ENCODE measurements at places on chromosomes 1 and 21.

- no peaks in the 10 kb centered on the region for H3K27me3 ChIP-seq
- no peak for DNase-seq
- H3K36me3 ChIP-seq: no peaks in the 10 kb centered on the region
These were observed 110.7 kb upstream of the OLFM3 start for GRCh38 chr1:102107441-102107840.

- no peak overlapping the region for H3K4me3 ChIP-seq
- H3K27me3 ChIP-seq: no peaks in the 10 kb centered on the region
- no peak for DNase-seq
- no peak overlapping the region for H3K27ac ChIP-seq
- no peaks in the 10 kb centered on the region for H3K36me3 ChIP-seq
These were observed 52.8 kb downstream of the TENT5C start for GRCh38 chr1:117658676-117659075.

DNA sequence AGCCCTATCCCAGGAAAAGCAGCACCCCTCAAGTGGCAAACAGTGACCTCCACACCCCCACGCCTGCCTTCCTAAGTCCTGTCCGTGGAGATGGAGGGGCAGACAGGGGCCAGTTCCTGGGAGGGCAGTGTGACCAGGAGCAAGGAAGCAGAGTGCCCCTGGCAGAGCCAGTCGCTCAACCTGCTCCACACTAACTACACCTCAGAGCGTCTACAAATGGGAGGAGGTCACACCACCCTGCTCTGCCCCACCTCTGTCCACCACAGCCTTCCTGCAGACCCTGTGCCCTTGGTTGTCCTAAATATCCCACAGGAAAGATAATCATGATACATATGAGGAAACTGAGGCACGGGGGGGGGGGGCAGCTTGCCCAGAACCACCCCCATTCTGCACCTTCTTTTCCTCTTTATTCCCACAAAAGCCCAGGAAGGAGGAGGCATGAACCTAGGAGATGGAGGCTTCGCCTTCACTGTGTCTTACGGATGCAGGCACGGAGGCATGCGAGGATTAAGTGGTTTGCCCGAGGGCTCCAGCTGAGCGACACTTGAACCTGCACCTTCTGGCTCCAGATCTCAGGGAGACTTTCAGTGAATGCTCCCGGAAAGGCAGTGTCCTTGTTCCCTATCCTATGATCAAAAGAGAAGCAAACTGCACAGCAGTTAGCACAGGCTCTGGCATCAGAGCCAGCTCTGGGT, 42.7 kb upstream of the SELENON start:
- DNase-seq: no peak
- no peak overlapping the region for H3K4me3 ChIP-seq
- H3K27me3 ChIP-seq: no peaks in the 10 kb centered on the region
- no peaks in the 10 kb centered on the region for H3K36me3 ChIP-seq
- H3K4me1 ChIP-seq: no peaks in the 10 kb centered on the region

- no peaks in the 10 kb centered on the region for H3K36me3 ChIP-seq
- no peak overlapping the region for H3K27ac ChIP-seq
- no peak overlapping the region for H3K4me3 ChIP-seq
- H3K27me3 ChIP-seq: peaks cover 90% of the 10 kb centered on the region
These were observed 5.4 kb upstream of the SIM2 start for GRCh38 chr21:36693489-36694030.

- H3K27me3 ChIP-seq: no peaks in the 10 kb centered on the region
- H3K4me1 ChIP-seq: no peaks in the 10 kb centered on the region
- H3K27ac ChIP-seq: peak overlapping the region; percentile 79
- H3K36me3 ChIP-seq: no peaks in the 10 kb centered on the region
- H3K4me3 ChIP-seq: peak overlapping the region; percentile 39
These were observed 16.4 kb upstream of the C1orf159 start for GRCh38 chr1:1132042-1132950.

- no peaks in the 10 kb centered on the region for H3K36me3 ChIP-seq
- no peak overlapping the region for H3K4me3 ChIP-seq
- DNase-seq: no peak
These were observed 6.1 kb downstream of the SLC25A44 start for GRCh38 chr1:156200044-156200443.

DNA sequence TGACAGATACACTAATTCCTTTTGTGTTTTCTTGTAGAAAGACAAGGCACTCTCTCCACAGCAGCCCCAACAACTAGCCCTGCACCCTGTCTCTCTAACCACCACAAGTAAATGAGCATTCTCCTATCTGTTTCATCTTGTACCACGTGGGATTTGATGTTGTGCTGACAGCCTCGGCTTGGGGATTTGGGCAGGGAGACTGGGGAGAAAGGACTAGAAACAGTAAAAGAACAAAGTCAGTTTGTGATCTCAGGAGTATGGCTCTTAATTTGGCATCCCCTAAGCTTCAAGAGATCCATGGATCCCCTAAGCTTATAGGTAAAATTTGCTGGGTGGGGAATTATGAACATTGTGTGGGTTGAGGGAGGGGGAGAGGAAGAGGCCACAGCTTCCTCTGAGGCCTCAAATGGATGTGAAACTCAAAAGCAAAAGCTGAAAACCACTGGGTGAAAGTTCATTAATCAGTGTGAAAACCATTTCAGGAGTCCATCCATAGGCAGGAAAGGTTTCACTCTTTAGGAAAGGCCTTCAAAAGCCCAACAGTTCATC, 3.1 kb downstream of the C1orf162 start:
- H3K27ac ChIP-seq: peak overlapping the region; percentile 34
- no peaks in the 10 kb centered on the region for H3K4me1 ChIP-seq
- no peak overlapping the region for H3K4me3 ChIP-seq
- no peaks in the 10 kb centered on the region for H3K27me3 ChIP-seq
- DNase-seq: no peak
- no peaks in the 10 kb centered on the region for H3K36me3 ChIP-seq

GRCh38 chr1:22709891-22710700, 543 bp upstream of the EPHB2 start:
- peaks cover 11% of the 10 kb centered on the region for H3K27me3 ChIP-seq
- DNase-seq: no peak
- H3K36me3 ChIP-seq: no peaks in the 10 kb centered on the region
- peak overlapping the region; percentile 22 for H3K4me3 ChIP-seq

- DNase-seq: no peak
- H3K4me1 ChIP-seq: no peaks in the 10 kb centered on the region
- no peak overlapping the region for H3K4me3 ChIP-seq
- H3K27me3 ChIP-seq: no peaks in the 10 kb centered on the region
These were observed 95.2 kb upstream of the TRABD2B start for GRCh38 chr1:48092401-48092800.

DNA sequence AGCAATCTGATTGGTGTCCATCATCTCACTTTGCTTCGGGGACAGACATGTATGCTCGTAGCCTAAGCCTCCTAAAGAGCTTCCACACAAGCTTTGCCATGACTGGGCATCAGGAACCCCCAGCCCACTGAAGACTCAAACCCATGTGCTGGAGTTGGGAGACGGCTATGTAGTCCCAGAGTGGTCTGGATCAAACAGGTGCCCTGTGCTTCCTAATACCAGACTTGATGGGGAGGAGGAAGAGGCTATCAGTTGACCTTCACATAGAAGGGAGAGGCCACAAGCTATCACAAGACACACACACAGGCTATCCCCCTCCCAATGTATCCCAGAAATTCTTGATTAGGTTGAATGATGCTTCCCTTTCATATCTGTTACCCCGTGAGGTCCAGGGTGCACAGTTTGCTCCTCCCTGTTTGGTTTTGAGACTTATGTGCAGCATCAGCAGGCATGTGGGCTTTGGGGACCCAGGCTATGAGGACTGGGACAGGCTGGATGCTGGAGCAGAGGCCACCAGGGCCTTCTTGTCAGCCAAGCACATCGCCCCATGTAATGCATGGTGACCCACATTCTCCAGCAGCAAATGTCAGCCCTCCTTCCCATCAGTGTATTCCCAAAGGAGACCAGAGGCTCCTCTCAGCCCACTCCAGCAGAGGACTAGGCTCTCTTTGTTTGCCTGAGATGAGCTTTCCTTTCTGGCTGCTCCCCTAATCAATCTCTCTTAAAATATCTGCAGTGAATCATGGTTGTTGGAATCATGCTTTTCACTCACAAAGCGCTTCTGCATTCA, 159.8 kb downstream of the GRIK3 start:
- no peaks in the 10 kb centered on the region for H3K4me1 ChIP-seq
- no peaks in the 10 kb centered on the region for H3K27me3 ChIP-seq
- no peaks in the 10 kb centered on the region for H3K36me3 ChIP-seq
- H3K27ac ChIP-seq: no peak overlapping the region
- no peak overlapping the region for H3K4me3 ChIP-seq
- DNase-seq: peak; percentile 10

DNA sequence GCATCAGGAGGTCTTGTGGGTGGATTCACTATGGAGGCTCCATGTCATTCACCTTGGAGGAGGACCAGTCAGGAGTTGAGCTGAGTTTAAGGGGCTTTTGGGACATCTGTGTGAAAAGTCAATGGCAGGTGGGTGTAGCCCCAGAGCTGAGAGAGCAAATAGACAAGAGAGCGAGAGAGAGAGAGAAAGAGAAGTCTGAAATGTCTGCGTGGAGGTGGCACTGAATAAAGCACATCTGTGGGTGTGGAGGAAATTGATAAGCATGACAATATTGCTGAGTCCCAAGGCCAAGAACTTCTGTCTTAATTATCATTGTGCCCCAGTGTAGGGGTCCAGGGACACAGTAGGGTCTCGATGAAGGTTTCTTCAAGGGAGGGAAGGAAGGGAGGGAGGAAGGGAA, 79.5 kb upstream of the VAMP3 start:
- no peaks in the 10 kb centered on the region for H3K27me3 ChIP-seq
- H3K4me1 ChIP-seq: no peaks in the 10 kb centered on the region
- H3K27ac ChIP-seq: no peak overlapping the region
- DNase-seq: no peak

DNA sequence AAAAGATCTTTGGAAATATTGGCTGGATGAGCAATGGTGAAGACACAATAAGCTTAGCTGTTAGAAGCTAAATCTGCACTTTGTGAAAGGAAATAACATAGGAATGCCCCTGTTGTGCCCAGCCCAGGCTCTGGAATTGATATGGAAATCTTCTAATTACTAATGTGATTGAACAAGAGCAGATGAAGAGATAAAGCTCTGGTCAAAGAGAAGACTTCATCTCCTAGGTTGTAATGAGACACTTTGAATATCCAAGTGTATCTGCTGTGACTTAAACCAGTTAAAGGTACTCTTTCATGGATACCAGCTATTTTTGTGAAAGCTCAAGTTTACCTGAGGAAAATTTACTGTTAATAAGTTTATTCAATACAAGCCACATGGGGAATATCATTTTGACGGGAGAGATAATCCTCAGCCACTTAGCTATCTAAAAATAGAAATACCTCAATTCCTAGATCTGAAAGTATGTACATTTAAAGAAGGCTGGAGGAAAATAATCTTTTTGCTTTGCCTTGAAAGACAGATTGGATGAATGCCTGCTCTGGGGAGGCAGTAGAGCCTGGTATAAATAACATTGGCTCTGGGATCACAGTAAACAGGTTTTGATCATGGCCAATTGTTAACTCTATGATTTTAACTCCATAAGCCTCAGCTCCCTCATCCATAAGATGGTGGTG, 494.0 kb upstream of the B3GALT2 start:
- no peak for DNase-seq
- H3K4me3 ChIP-seq: no peak overlapping the region
- no peak overlapping the region for H3K27ac ChIP-seq

GRCh38 chr1:115922801-115923200, 53.5 kb upstream of the SLC22A15 start:
- no peak for DNase-seq
- H3K4me1 ChIP-seq: no peaks in the 10 kb centered on the region
- H3K27me3 ChIP-seq: no peaks in the 10 kb centered on the region
- no peak overlapping the region for H3K27ac ChIP-seq
- no peaks in the 10 kb centered on the region for H3K36me3 ChIP-seq

- DNase-seq: no peak
- H3K27ac ChIP-seq: peak overlapping the region; percentile 53
These were observed 13.9 kb upstream of the CPT2 start for GRCh38 chr1:53182716-53183094.

DNA sequence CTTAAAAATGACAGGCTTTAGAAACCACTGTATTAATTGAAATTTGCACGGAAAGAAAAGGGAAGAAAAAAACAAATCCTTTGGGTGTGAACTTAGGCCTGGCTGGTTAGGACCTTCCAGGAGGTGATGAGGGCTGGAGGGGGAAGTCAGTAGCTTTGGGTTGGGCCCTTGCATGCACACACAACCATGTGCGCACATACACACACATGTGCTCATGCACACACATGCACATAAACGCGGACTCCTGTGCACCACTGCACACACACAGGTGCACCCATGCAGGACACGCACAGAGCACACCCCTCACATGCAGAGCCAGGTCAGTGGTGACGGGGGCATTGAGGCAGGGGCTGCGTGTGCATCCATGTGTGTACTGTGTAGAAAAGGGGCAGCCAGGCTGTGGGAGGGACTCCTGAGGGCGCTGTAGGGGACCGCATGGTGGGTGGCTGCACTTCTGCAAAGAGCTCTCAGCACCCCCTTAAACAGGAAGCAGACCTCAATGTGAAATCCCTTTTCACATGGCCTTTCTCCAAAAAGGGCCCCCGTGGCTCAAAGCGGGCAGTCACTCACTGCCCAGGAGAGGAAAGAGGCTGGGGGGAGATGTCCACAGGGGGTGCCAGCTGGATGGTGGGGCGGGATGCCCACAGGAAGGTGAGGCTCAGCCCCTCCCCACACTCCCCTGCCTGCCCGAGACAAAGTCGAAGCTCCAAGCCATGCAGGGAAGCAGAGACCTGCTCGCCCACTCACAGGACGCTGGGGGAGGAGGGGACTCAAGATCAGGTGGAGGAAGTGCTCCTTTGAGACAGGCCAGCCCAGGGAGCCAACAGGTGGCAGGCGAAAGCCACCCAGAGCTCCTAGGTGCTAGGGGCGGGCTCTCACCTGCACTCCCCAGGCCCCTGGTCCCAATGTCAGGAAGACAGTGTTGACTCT, 95.2 kb downstream of the ITPKB start:
- DNase-seq: no peak
- no peak overlapping the region for H3K4me3 ChIP-seq
- no peak overlapping the region for H3K27ac ChIP-seq

DNA sequence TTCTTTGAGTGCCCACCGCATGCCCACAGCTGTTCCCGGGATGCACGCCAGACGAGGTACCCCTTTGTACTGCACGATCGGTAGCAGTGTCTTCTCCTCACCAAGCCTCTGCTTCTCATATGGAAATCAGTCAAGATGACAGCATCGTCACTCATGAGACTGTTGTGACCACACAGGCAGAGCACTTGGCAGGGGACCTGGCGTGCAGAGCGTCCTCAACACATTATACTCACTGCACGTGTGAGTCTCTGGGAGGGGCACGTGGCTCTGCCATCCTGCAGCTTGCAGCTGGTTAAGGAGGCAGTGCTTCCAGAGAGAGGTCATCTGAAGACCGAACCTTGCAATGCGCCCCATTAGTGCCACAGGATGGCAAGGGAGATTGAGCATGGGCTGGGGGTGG, 266.8 kb downstream of the NPHP4 start:
- no peak for DNase-seq
- H3K27ac ChIP-seq: no peak overlapping the region
- no peaks in the 10 kb centered on the region for H3K36me3 ChIP-seq
- no peaks in the 10 kb centered on the region for H3K4me1 ChIP-seq
